Right hindlimb (tissue), 1 donor: ENCODE measurements at places on chromosomes 16 and 17.

GRCh38 chr16:78291604-78292003 is 192.2 kb downstream of the WWOX start:
- no peak for DNase-seq

DNA sequence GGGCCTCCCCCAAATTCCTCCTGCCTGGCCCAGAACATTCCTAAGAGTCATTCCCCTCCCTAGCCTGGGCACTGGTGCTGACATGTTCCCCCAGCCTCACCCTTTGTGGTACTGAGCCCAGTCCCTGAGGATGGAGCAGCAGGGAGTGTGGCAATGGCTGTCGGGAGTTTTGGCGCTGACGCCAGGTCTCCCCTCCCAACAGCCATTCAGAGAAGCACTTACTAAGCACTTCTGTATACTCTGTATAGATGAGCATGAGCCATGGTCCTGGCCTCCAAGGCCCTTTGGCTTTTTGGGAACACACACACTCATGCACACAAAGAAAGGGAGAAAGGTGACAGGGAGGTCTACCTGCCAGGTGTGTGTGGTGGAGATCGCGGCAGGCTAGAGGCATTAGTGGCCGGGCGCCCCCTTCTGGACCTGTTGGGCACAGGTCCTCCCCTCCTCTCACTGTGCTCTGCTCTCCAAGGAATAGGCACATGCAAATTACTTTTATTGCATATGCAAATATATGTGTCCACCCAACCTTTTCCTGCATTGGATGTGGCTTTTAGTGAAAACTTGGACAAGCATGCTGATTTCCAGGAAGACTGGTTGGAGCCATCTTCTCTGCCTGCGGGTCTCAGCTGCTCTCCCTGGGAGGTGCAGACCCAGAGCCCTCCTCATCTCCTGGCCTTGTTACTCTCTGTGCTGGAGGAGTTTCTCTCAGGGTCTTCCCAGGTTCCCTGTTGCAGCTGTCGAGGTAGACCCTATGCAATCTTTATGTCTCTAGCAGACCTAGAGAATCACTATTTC is 17.4 kb upstream of the C17orf107 start:
- no peak for DNase-seq

DNA sequence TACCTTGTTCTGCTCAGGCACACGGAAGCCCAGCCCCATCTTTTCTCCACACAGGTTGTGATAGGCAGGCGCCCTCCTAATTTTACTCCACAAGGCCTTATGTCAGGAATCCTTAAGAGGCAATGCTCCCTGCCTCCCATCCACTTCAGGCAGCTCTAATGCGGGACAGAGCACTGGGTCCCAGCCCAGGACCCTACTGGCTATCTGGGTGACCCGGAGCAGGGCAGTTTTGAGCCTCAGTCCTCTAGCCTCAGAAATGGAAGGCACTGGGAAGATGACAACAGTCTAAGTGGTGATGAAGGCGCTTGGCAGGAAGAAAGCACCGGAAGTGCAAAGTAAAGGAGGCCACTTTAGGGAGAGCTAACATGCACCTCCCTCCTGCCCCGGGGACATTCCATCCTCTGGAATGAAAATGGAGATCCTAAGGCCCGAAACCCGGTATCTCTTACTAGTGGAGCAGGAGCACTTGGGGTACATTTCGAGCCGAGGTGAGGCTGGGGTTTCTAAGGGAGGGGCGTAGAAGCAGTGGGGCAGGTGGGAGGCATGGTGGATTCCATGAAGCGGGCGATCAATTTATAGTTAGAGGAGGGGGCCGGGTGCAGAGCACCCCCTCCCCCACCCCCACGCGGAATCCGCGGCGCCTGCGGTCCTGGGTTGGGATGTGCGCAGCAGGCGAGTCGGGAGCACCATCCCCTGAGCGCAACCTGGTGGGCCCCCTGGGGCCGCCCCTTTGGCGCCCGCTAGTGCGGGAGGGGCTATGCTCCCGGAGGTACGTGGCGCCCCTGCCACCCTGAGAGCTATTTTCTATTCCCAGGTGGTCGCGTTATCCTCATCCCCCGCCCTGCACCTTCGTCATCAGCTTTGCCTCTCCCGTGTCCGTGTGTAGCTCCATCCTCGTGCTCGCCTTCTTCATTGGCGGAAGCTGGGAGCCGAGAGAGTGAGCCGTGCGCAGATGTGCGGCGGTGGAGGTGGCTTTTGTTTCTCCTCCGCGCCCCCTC is 4.9 kb downstream of the MT1F start:
- DNase-seq: no peak

DNA sequence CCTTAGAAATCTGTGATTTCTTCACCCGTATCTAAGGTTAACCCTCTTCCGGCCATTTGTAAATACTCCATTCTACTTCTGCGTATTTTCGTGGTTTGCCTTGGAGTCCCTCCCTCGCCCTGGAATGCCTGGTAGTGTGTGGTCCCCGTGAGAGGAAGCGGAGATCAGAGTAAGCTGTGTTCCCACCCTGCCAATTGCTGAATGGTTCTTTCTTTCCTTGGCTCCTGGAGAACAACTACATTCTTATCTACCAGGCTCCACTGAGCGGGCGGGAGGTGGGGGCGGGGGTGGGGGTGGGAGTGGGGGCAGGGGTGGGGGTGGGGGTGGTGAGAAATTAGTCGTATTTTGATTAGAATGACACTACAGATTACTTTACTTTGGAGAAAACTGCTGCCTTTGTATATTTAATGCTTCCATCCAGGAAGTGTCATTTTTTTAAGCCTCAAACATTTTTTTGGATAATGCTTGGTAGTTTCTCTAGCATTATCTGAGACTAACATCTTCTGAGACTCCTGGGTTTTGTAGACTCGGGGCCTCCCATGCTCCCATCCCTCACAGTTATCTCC is 20.9 kb upstream of the FASN start:
- no peak for DNase-seq

DNA sequence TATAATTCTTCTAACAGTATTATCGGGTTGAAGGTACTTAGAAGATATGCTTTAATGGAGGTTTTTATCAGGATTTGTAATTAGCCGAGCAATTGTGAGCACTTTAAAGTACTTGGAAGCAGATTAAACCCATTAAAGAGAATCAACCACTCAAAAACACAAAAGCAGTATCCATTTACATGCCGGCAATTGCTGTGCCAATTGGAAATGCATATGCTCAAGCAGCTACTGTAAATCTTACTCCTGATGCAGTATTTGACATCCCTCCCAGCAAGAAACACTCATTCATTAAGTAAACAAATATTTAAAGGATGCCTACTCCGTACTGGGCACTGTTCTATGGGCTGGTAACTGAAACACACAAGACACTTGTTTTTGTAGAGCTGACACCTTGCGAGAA is 11.4 kb upstream of the CCL1 start:
- DNase-seq: no peak

GRCh38 chr17:34644941-34645550 is 65.7 kb downstream of the TMEM132E start:
- DNase-seq: no peak

DNA sequence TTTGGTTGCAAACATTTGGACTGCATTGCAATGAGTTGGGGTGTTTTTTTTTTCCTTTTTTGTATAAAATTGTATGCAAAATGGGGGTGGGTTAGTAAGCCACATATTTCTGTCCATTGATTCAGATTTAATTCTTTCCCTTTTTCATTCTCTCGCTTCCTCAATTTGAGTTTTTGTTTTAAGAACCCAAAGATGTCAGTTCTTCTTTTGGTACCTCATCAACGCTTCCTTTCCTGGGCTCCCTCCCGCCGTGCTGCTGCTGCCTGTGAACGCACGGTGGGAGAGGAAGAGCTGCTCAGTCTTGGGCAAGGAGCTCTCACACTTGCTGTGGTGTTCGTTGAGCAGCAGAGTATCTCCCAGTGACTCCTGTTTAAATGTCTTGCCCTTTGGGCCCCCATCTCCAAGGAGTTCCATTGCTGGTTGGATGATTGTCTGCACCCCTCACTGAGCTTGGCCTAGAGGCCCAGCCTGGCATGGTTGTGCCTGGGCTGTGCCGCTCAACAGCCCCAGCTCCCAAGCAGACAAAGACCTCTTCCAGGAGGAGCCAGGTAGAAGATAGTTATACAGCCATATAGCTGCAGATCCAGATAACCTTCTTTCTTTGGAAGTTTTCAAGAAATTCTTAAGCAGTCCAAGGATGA is 13.6 kb downstream of the UBFD1 start:
- no peak for DNase-seq

DNA sequence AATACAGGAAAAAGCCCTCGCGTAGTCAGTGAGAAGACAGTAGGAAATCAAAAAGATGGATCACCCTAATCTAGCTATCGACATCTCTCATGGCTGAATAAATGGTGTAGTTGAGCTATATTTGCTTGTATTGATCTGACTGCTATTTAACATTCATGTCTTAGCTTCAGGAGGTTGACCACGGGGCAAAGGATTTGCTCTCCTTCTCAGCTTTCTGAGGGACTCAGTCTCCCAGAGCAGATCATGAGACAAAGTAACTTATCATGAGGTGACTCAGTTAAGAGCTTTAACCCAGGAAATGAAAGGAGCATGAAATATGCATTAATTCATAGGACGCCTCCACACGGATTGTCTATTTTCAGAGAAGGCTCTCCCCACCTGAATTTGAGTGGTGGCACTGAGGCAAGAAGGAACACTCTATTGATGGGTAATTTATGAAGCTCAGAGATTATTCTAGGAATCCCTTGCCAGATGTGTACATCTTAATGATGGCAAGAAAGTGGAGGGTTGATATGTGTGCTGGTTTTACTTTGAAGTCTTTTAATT is 608 bp downstream of the RBFOX1 start:
- no peak for DNase-seq

- DNase-seq: no peak
These were observed 3.6 kb downstream of the LRRC75A start for GRCh38 chr17:16488186-16488967.

DNA sequence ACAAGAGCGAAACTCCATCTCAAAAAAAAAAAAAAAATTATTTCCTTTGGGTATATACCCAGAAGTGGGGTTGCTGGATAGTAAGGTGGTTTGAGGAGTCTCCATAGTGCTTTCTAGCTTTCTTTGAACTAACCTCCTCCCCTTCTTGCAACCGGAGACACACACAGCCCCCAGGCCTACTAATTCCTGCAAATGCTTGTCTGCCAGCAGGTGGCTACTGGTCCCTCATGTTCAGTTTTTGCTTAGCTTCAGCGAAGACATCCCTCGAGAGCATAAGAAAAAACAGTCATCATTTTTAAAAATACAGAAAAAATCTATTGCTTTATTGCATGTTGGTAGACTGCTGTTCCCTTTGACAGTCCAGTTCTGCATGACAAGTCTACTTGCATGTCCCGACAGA is 439.0 kb downstream of the UTP18 start:
- DNase-seq: no peak

DNA sequence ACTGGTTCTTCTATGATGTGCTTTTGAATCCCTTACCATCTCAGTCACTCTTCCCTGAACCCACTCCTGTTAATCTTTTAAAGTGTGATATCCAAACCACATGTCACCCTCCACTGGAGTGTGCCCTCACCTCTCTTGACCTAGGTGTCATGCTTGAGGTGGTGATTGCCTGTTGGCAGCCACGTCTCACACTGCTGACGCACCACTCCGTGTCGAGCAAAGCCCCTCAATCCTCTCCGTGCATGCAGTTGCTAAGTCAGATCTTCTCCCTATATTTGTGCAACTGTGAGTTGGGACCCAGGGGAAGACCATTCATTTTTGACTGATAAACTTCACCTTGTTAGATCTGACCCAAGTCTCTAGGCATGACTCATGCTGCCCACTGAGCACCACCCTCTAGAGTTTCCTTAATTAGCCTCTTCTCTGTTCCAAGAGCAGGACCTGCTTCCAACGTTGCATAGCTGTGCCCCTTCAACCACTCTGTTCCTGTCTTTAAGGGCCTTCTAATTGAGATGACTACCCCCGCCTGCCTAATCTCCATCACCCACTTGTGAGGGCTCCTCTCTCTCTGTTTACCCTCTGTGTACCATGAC is 2.7 kb downstream of the MYH13 start:
- DNase-seq: no peak

DNA sequence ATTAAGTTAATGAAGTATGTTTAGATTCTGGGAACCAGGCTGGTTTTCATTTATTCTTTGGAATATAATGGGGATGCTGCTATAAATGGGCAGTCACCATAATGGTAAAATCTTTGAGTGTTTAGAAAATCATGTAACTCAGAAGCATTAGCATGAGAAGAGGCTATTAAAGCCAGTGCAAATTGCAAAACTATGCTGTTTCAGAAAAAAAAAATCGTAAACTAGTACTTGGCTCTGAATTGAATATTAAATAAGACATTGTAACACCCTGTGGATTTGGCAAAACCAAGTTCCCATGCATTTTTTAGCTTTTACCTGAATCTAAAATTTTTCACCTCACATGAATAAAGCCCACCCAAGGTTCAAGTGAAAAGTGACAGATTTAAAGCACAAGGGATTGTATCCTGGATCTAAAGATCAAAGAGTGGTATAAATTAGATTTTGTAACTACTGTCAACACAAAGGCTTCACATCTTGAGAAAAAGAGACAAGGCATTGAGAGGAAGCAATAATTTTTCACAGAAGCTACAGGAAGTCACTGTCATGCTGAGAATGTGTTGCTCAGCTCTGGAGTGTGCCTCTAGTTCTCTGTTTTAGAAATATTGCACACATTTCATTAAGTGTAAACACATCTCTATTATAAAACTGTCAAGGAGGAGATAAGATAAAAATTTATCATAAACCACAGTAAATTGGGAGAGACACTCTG is 142.2 kb downstream of the ABCA8 start:
- DNase-seq: no peak

DNA sequence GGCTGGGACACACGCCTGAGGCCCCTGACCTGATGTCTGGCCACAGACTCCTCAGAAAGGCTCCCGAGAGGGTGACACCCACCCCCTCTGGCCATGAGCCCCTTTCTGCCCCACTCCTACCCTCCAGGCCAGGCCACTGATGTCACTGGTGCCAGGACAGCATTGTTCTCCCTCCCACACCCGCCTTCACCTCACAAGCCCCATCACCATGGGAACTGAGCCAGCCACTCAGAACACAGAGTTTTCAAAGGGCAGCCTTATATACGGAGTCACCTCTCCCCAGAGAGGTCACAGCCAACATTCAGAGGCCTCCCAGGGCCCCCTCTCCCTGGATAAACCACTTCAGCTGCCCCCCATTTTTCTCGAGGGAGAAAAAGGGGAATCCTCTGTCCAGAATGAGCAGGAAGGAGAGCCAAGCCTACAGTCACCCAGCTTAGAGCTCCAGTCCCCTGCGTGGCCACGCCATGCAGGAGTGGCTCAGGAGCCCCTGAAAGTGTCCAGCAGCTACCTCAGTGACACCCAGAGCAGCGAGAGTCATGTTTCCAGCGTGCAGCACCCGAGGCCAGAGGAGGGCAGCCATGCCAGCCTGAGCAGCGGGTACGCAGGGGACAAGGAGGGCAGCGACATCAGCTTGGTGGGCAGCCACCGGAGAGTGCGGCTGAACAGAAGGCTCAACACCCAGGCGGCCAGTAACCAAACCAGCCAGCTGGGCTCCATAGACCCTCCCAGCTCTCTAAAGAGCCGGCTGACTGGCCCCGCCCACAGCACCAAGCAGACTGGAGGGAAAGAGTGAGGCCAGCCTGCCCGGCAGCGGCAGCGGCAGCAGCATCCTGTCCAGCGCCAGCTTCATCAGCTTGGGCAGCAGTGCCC is at the start of gene C16orf82:
C16orf82 (plus strand) TSS at position 260 of the 870 bp plus-strand sequence.
- peak; percentile 39 for DNase-seq

- DNase-seq: no peak
These were observed 941.5 kb upstream of the EEF2KMT start for GRCh38 chr16:6038941-6039645.

- DNase-seq: no peak
These were observed 1.1 kb downstream of the OVCA2 start for GRCh38 chr17:2042933-2043332.
